ENCODE measurements at places on chromosomes 6 and 20.

GRCh38 chr6:35382015-35382414 is 39.7 kb downstream of the PPARD start:
- no peak for DNase-seq

- no peak for DNase-seq
These were observed 263.4 kb downstream of the UTRN start for GRCh38 chr6:144548536-144548935.

DNA sequence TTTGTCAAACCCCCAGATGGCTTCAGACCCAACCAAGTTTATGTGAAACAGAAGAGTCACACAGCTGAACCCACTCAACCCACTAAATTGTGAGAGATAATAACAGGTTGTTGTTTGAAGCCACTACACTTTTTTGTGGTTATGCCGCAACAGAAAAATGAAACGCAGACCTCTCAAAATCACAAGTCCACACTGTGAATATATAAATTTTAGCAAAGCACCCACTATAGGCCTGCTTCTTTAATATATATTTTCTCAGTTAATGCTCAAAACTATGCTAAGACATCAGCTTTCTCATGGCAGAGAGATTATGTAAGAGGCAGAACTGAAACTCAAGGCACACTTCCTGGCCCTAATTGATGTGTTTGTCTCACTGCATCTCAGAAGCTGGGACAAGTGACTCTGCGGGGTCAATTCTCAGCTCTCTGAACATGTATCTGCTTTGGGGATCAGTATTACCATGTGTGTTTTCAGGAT is 27.7 kb downstream of the MAP3K5 start:
- no peak for DNase-seq

DNA sequence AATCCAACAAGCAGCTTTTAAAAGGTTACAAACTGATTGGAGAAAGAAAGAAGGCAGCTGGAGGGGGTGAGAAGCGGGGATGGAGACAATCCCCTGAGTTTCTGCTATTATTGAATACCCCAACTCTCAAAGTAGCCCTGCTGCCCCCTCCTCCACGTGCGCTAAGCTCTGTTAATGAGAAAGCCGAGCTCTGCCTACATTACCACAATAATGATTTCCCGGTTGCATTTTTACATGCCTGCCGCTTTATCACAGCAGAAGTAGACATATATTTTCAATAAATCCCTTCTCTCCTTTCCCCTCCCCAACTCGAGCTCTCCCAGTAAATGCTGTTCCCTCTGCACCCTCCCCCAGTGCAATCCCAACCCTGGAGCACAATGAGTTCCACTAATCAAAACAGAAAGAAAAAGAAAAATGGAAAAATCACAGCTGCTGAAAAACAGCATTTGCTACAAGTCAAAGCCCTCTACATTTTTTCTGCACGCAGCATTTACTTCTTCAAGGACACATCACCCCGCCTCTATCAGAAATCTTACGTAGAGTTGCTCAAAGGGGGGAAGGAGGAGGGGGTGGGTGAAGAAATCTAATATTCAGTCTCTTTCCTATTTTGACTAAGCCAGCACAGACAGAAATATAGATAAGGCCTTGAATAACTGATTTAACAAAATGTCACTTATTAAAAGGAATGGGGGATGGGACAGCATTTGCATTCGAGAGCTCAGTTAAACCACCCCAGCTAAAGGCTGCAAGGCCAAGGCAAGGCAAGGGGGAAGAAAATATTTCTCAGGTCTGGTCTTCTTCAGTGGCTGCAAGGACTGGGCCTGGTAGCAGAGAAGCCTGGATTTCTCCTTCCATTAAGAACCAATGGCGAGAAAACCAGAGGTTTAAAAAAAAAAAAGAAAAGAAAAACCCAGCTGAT is 10.7 kb downstream of the TRERF1 start:
- no peak for DNase-seq

DNA sequence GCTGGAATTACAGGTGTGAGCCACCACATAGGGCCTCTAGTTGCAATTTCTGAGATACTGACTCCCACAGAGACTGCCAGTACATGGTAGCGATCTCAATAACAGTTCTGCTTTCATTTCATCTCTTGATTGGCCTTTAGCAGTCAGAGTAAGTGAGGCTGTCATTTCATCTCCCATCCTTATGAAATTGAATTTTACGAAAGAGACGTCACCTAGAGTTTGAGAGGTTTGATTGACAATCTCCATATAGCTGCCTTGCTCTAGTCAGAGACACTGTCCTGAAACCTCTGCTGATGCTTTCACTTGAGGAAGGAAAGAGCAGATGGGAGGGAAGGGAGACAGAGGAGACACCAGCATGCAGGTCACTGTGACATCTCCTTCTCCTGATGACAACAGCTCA is 466.1 kb downstream of the NKAIN2 start:
- DNase-seq, result no peak

GRCh38 chr6:36577301-36577700 is 16.9 kb upstream of the SRSF3 start:
- no peak for DNase-seq

- DNase-seq, result no peak
These were observed 9.8 kb downstream of the RHAG start for GRCh38 chr6:49626811-49627210.

DNA sequence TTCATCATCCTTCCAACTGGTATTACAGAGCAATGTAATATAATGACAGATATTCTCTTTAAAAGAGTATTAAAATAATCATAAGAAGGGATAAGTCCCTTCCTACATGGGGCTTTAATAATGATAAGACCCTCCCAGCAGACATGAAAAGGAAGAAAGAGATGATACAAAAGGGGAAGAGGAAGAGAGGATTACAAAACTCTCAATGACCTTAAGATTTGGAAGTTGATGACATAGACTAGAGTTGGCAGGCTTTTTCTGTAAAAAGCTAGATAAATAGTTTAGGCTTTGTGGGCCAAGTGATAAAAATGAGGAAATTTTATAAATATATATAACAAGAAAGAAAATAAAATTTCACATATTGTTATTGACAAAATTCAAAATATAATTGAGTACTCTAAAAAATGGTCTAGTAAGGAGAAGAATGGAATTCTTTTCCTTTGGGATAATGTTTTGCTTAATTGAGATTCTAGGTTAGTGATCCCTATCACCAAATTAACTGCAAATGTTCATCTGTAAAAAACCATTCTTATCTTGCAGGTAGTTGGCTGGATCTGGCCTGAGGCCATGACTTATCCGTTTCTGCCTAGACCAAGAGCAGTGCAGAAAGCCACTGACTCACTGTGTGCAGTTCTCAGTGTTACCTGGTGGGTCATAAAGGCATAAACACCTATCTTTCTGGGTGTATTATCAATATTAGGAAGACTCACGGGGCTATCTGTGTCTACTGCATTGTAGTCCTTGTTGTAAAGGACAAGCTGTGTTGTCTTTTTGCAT is 11.0 kb downstream of the RIPOR2 start:
- no peak for DNase-seq

DNA sequence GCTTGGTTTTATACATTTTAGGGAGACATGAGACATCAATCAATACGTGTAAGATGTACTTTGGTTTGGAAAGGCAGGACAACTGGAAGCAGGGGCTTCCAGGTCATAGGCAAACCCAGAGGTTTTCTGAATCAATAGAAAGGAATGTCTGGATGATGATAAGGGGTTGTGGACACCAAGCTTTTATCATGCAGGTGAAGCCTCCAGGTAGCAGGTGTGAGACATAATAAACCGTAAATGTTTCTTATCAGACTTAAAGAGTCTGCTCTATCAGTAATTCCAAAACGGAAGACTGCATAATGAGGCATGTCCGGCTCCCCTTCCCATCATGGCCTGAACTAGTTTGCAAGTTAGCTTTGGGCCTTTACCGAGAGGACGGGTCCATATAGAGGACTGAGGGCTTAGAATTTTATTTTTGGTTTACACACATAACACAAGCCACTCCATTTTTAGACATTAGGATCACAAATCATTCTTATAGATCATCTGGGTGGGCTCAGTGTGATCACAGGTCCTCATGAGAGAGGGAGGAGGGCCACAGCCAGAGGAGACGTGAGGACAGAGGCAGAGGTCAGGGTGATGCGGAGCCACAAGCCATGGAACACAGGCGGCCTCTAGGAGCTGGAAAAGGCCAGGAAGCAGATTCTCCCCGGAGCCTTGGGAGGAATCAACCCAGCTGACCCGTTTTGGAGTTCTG is 10.7 kb upstream of the SERPINB9 start:
- no peak for DNase-seq

- DNase-seq, result no peak
These were observed 37.4 kb upstream of the KCNB1 start for GRCh38 chr20:49519777-49520359.

Measured in stimulated activated CD4-positive, alpha-beta T cell treated with anti-CD3 and anti-CD28 coated beads, Interleukin-1b, Interleukin-23, amount 100 ng/mL, for 1 hour (primary cell).